ENCODE measurements at places on chromosomes 4 and X. TPM values are rescaled to one million over a fixed set of nuclear protein-coding genes. Genes with fewer than 3 reads are reported as not detected.

The ARMCX4 gene
- total RNA-seq, result 0.86 TPM

The SERTM2 gene
- 1.2 TPM for total RNA-seq

The PLAC8 gene
- total RNA-seq, result 2.6 TPM

The RBPJ gene
- 43.0 TPM for total RNA-seq

The CPE gene
- total RNA-seq, result 1.2 TPM

The HSD17B13 gene
- 1.1 TPM for total RNA-seq

The SPOCK3 gene
- under 0.01 TPM for total RNA-seq

The SLC38A5 gene
- 76.1 TPM for total RNA-seq

The ZNF674 gene
- 0.58 TPM for total RNA-seq

The LYAR gene
- 10.1 TPM for total RNA-seq

The C4orf51 gene
- total RNA-seq, result not detected

The TMPRSS11E gene
- not detected for total RNA-seq

The FIP1L1 gene
- 26.8 TPM for total RNA-seq

The RASSF6 gene
- total RNA-seq, result 0.18 TPM

The BMPR1B gene
- total RNA-seq, result 0.29 TPM

The FAT1 gene
- 83.3 TPM for total RNA-seq

The SUPT20HL2 gene
- total RNA-seq, result not detected

The TCP11X2 gene
- not detected for total RNA-seq

The RBMXL3 gene
- not detected for total RNA-seq

The TMEM128 gene
- 27.1 TPM for total RNA-seq

The ZCCHC12 gene
- not detected for total RNA-seq

The ATP2B3 gene
- total RNA-seq, result not detected
